ENCODE measurements at places on chromosomes 1 and 21.

DNA sequence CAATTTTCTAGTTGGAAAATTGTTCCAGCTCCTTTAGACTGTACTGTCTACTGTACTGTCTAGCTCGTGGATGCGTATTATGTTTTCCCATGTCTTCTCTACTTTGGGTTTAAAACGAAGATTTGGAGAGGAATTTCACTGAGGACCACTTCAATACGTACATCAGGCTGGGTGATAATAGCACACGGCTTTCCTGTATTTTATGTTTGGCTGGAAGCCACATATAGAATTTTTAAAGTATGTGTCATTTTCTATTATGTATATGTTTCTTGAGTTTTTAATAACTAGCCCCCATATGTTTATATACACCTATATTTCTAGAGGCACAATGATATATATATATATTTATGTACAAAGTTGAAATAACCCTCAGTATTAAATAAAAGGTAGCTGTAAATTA lies 226.4 kb downstream of the GREM2 start:
- DNase-seq = no peak

DNA sequence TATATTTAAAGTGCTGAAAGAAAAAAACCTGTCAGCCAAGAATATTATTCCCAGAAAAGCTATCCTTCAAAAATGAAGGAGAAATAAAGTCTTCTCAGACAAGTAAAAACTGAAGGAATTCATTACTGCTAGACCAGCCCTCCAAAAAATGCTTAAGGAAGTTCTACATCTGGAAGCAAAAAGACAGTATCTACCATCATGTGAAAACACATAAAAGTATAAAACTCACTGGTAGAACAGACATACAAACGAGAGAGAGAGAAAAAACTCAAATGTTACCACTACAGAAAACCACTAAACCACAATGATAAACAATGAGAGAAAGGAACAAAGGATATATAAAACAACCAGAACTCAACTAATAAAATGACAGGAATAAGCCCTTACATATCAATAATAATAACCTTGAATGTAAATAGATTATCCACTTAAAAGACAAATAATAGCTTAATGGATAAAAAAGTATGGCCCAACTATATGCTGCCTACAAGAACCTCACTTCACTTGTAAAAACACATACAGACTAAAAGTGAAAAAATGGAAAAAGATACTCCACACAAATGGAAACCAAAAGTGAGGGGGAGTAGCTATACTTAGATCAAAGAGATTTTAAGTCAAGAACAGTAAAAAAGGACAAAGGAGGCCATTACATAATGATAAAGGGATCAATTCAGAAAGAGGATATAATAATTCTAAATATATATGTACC lies 22.0 kb downstream of the NSL1 start:
- DNase-seq = no peak

GRCh38 chr1:151934048-151934493 lies 24.8 kb upstream of the THEM4 start:
- DNase-seq = no peak

DNA sequence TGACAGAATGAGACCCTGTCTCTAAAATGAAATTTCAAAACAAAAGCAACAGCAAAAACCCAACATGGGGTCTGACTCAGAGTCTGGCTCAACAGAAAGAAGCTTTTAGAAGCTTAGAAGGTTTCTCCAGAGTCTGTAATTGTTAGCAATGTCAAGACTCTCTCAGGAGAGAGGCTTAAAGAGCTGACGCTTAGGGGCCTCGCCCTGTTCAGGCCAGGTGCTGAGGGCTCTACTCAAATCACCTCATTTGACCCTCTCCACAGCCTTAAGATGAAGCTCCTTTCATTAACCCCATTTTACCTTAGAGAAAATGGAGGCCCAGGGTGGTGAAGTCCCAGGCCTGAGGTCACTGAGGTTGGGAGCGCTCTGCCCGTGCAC lies 5.3 kb upstream of the KIF17 start:
- no peak for DNase-seq

DNA sequence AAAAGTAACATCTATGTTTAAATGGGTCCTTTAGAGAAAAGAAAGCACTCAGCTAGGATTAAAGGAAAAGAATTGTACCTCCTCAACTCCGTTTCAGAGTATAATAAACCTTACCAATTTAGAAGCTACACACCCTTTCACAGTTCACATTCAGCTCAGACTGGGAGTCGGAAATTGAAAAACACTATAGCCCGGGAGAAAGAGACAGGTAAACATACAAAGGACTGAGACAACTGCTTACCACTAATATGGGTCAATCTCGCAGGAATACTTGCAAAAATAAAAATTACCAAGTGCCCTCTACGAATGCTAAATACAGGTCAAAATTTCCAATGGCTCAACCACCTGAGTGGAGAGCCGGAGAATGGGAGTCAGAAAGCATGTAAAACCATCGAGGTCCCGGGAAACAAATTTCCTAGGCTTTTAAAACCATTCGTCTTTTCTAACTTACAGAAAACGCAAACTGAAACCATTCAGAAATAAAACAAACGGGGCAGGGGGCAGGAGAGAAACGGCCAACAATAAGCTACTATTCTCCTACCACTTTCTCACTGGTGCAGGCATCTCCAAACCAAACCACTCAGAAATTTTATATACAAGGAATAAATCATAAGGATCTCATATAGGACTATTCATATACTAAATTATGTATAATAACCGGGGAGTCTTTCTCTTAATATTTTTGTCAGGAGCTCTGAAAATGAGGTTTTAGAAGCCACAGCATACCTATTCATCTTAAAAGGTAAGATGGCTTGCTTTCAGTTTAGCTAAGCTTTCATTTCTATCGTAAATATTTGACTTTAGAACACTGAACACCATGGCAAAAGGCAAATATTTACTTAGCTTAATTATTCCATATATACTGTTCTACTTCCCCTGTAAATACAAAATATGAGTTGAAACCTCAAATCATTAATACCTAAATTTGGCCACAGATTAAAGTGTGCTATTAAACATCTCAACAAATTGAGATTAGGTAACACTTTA lies 136.5 kb downstream of the RERE start:
- no peak for DNase-seq

- DNase-seq = no peak
Observed at GRCh38 chr1:99749504-99750347, 16.7 kb downstream of the FRRS1 start.

- no peak for DNase-seq
Observed at GRCh38 chr1:230578616-230579015, 63.7 kb upstream of the COG2 start.

DNA sequence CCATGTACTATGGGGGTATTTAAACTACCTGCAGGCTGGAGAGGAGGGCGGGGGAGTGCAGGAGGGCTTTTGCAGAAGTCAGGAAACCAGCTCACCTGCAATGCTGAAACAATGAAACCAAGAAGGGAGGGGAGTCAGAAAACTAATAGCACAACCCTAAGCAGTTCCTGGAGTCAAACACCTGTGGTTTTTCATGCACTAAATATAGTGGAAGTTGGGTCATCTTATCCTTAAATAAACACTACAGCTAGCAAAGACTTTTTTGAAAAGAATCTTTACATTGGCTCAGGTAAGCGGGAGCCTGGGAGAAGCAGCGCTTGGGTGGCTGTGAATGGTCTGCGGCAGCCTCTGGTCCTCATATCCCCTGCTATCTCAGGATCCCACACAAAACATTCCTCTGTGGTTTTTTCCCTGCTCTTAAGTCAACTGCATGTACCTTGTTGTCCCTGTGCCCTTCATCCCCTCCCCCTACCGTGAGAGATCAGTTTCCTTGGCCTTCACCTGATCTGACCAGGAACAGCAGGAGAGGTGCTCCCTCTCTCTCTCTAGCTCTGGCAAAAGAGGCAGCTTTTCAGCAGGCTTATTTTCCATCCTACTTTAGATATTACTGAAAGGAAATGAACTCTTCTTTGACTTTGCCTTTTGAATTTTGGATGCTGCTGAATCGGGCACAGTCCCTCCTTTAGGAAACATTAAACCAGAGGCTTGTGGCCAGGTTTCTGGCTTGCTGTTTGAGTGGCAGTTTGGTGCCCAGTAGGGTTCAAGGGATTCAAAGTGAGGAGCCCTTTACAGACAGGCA lies 26.6 kb downstream of the TENT5C start:
- no peak for DNase-seq

DNA sequence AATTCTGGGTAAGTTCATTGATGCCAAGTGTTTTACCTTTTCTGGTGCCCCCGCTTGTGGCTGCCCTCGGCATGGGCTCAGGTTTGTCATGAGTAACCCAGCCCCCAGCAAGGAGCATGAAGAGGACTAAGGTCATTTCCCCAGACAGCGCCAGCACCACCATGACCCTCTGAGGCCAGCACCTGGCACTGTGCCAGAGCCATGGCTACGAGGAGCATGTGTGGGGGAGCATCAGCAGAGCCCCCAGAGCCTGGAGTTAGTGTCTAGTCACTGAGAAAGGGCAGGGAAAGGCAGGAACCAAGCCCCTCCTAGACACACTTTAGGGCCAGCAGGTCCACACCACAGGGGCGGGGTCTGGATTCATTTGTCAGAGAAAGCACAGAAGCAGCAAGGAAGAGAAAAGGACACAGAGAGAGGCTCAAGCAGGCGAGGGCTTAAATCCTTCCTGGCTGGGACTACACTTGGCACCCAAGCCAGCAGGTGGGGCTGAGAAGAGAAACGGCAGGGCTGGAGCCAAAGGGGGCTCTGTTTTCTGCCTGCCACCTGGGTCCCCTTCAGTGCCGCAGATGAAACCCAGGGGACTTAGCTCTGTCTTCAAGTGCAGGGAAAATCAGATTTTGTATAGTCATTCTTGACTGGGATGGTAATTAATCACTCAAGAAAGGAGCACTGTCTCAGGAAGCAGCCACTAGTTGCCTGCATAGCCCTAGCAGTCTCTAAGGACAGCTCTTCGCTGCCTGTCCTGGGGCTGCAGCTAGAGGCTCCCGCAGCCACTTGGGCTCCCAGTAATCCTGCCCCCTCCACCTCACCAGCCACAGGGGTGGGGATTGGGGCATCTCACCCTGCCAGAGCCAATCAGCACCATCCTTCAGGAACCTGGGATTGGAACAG lies 79.6 kb upstream of the ZC3H12A start:
- DNase-seq = no peak

DNA sequence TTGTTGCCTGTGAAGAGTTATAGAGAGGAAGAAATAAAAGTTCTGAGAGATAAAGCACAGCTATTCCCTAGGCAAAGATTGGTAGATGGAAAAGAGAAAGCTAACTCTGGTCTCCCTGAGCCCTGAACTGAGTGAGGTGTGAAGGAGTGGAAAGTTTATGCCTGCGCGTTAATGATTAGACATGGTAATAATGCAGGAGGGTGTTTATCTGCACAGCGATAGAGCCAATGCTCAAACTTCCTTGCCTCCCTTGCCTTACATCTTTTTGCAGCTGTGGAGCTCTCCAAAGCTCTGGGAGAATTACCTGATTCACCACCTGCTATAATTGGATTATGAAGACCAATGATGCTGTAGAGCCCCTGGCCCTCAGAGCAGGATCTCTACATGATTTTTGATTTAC lies 32.8 kb upstream of the CHRM3 start:
- DNase-seq = no peak

GRCh38 chr1:230354005-230354404 lies 72.1 kb downstream of the PGBD5 start:
- no peak for DNase-seq

DNA sequence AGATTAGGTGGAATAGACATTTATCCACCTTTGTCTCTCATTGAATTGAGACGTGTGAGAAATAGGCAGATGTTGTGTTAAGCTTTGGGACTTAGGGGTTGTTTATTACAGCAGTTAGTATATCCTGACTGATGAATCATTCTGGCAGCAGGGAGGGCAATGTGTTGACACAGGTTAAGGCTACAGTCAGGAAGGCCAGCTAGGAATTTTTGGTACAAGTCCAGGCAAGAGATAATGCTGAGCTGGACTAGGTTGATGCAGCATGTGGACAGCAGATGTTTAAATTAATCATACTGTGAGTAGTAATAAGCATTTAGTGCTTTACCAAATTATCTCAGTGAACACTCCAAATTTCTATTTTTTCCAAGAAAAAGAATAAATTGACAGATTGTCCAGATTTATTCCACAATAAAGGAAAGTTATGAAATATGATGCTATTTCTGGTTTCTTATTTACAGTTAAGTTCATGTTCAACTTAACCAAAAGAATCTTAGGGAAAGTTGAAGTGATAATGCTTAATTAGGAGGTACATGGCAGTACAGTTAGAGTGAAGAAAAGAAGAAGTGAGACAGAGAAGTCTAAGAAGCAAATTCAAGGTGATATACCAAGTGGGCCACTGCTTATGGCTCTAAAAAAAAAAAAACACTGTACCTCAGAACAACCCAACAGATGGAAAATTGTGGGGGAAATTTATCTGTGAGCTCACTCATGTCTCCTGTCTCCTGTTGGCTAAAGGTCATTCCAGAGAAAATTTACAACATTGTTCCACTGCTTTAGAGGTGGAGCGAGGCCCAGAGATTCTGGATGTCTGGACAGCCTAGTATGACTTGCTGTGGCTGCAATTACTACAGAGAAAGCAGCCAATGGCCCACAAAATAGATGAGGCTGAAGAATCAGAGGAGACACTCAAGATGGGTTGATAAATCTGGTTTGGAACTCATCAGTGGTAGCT lies 102.7 kb upstream of the C21orf91 start:
- DNase-seq = no peak

DNA sequence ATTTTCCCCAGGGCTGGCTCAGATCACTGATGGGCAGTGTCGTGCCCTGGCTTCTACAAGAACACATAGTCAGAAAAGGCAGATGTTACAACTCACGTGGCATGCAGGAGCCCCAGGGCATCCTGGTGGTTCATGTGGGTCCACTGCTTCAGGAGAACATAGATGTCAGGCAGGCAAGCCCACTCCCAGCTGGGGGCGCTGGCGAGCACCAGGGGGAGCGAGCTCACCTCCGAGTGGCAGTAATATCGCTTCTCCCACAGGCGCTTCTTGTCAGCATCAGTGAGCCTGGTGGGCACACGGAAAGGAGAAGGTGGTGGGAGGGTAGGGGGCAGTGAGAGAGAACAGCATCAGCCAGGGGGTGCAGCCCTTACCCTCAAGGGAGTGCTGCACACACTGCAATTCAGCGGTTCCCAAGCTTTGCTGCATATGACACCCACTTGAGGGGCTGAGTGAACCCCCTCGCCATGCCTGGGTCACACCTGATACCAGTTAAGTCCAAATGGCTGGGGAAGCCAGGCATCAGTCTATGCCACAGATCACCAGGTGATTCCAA lies 34.3 kb upstream of the PPP1R15B start:
- DNase-seq = no peak

DNA sequence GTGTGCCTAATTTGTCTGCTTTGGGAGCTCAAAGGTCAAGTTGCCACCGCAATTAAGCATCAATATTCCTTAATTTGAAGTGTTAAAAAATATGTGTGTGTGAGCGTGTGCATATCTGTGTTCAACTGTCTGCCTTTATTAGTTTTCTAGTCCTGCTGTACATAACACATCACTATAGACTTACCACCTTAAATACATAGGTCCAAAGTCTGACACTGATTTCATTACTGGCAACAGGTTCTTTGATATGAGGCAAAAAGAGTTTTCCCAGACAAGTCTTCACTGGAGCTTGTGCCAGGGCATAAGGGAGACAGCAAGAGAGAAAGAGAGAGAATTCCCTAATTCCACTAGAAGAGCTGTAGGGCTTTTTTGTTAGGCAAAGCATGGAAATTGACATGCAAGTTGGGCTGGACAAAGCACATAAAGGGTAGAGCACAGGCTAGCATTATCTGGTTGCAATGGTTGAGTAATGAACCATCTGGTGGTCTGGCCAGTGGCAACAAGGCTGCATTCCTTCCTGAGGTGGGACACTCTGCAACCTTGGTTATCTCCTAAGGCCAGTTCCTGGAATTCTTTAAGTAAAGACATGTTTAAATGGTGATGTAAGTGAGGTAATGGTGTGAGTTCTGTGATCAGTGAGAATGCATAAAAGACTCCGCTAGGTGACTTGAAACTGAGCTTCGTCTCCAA lies 457.2 kb upstream of the ADAMTS5 start:
- DNase-seq = no peak

- DNase-seq = no peak
Observed at GRCh38 chr1:56052041-56052440, 527.3 kb downstream of the PLPP3 start.

All from stimulated activated CD8-positive, alpha-beta memory T cell treated with anti-CD3 and anti-CD28 coated beads, Interleukin-15, amount 100 ng/mL, for 4 hours (primary cell).